ENCODE measurements at places on chromosomes 3 and 15. TPM values are rescaled to one million over a fixed set of nuclear protein-coding genes. Genes with fewer than 3 reads are reported as not detected.

The SLC22A14 gene
- 0.18 TPM for total RNA-seq

DNA sequence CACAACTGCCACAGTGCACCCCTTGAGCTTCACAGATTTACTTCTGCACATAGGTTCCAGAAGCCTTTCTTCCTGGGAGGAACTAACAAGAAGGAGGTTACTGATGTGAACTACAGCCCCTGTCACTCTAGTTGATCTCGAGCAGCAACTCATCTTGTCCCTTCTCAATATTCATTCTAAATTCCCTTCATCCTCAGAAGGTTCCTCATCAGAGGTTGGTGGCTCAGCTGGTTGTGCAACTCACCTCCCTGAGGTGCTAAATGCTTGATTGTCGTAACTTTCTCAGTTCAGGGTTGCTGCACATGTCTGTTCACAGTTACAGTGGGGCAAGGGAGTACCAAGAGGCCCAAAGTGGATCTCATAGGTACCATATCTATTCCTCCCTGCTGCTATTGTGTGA lies 5.7 kb upstream of the A4GNT start:
- DNase-seq = no peak

- DNase-seq = no peak
These were observed 65.7 kb upstream of the CMTM7 start for GRCh38 chr3:32325927-32326326.

The PLSCR1 gene
- 84.5 TPM for total RNA-seq

- DNase-seq = no peak
These were observed 11.0 kb downstream of the ISL2 start for GRCh38 chr15:76347482-76348055.

The SECISBP2L gene
- total RNA-seq = 54.3 TPM

DNA sequence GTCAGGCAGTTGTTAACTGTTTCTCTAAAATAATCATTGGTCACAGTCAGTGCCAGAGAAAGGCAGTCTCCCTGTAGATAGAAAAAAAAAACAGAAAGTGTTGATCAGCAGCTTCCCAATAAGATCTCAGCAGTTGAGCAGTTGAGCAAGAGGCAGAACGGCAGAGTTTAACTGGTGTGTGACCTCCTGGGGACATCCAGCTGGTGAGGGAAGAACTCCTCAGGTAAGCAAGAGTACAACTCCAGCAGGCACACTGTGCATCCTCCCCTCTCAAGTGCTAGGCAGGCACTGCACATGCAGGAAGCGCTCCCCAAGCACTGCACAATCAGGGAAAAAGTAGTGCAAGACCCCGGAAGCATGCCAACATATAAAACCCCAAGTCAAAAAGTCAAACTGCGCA lies 1287.2 kb downstream of the NSUN3 start:
- no peak for DNase-seq

GRCh38 chr3:58334506-58334884 lies 1.8 kb downstream of the PXK start:
- DNase-seq = no peak

The C3orf62 gene
- 15.1 TPM for total RNA-seq

The RTP1 gene
- not detected for total RNA-seq

The FGF7 gene
- total RNA-seq = 0.24 TPM

The ZBTB47 gene
- 9.7 TPM for total RNA-seq

The BMF gene
- 128 TPM for total RNA-seq

The IMPG2 gene
- total RNA-seq = 0.82 TPM

DNA sequence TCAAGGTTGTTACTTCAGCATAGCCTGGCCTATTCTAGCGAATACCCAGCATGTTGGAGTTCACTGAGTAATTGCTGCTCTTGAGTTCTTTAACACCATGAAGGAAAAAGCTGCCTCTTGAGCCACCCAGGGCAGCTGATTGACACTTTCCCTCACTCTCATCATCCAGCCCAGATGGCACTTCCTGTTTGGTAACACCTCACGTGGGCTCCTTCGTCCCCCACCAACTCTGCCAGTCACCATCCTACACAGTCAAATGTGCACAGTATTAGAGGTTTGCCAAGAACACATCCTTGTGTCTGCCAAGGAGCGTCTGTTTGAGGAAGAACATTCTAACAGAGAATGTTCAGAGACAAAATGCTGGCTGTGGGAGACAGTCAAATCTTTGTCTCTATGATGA lies 266.3 kb downstream of the RPLP1 start:
- no peak for DNase-seq

- no peak for DNase-seq
These were observed 10.6 kb upstream of the PARL start for GRCh38 chr3:183895296-183895695.

DNA sequence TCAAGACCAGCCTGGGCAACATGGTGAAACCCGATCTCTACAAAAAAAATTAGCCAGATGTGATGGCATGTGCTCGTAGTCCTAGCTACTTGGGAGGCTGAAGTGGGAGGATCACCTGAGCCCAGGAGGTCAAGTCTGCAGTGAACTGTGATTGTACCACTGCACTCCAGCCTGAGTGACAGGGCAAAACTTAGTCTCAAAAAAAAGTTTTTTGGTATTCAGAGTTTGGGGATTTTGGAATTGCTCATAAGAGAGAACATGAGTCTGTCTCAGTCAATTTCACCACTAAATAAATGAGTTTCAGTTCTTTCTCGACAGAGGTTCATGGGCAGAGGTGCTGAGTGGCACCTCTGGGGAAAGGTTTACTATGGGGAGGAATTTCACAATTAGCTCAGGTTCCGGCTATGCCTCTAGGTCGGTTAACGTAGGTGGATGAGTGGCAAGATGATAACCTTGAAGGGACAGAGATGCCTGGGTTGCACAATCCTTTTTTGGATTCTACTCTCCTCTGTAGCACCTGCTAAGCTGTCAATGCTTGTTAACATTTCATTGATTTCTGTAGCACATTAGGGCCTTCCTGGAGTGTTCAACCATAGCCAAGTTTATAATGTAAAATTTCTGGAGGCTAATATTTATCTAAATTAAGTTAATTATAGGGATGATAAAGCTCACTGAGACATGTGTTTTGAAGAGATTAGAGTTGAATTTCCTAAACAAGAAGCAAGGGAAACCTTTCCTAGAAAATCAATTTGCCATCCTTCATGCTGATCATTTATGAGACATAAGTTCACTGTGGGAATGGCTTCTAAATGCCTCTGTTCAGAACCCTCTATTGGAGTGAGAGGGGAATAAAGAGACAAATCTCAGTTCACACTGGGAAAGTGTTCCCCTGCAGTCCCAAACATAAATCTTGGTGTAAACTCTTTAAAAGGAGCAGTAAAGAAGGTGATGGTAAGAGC lies 37.4 kb upstream of the DCP1A start:
- no peak for DNase-seq

DNA sequence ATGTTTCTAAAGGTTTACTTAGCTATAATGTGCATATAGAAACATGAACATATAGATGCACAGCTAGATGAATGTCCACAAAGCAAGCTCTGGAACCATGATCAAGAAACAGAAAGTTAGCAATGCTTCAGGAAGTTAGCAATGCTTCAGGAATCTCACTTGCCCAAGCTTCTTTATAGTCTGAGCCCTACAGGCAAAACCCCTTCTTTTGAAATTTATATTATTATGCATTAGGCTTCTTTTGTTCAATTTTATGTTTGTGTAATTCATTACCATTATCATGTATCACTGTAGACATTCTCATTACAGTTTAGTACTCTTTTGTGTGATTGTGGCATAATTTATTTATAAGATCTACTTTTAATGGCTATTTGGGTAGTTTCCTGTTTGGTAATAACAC lies 286.4 kb upstream of the BCHE start:
- no peak for DNase-seq

Measured in progenitor cell of endocrine pancreas (in vitro differentiated cells).